Stimulated activated CD8-positive, alpha-beta memory T cell treated with anti-CD3 and anti-CD28 coated beads, Interleukin-15, amount 100 ng/mL, for 24 hours (primary cell): ENCODE measurements at places on chromosomes 7 and 10.

DNA sequence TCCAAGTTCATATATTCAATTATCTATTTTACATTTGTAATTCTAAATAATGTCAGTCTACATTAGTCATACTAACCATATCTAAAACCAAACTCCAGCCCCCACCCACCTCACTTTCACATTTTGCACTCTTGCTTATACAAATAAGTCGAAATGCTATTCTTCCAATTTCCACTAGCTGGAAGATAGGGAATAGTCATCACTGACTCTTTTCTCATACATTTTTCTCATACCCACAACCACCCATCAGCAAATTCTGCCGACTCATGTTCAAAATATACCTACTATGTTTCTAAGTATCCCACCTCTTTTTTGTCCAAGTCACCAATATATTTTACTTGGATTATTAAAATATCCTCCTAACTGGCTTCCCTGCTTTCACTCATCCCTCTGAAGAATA lies 93.2 kb upstream of the DGKB start:
- DNase-seq, result no peak

- no peak for DNase-seq
These were observed 40.2 kb downstream of the CXCL12 start for GRCh38 chr10:44344727-44345126.

- DNase-seq, result no peak
These were observed 100.5 kb upstream of the LRRC4 start for GRCh38 chr7:128131731-128132130.

DNA sequence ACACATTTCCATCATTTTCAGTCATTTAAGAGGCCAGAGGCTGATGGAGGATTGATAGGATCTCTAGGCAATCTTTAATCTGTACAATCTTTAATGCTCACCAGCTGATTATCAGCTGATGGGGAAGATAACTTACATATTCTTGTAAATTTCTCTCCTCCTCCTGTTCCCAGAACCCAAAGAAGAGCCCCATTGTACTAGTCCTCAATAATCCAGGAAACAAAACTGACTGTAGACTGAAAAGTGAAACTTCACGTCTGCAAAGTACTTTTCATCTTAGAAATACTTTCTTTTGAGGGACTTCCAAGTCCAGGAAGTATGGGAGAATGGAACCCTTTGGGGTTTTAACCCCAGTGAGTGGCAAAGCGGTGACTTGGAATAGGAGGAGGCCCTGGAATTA lies 283.3 kb downstream of the FRMD4A start:
- no peak for DNase-seq

GRCh38 chr7:17898111-17898510 lies 42.2 kb downstream of the SNX13 start:
- no peak for DNase-seq

DNA sequence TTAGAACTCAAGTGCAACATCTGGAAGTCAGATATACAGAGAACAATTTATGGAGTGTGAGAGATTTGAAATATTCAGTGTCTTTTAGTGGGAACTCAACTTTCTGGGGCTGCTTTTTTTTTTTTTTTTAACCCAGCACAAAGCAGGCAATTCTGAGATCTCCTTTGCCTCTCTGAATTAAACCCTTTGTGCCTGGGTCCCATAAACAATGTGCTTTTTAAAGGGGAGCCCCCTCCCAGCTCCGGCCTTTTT lies 146.8 kb downstream of the CELF2 start:
- no peak for DNase-seq

DNA sequence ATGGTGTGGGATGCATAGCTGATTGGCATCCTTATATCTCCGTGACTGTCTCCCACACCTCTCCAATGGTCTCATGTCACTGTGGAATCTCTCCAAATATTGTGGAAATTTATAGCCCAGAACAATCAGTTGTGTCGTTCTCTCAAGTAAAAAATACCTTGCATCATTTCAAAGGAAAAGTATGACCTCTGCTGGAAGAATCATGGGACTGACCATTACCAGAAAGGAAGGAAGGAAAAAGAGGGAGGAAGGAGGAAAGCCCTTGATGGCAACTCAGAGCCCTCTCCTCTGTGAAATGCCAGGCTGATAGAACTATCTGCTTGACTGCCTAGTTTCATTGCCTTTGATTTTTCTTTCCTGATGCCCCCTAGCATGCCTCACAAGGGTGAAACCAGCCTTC lies 76.3 kb downstream of the FOXI2 start:
- DNase-seq, result no peak

DNA sequence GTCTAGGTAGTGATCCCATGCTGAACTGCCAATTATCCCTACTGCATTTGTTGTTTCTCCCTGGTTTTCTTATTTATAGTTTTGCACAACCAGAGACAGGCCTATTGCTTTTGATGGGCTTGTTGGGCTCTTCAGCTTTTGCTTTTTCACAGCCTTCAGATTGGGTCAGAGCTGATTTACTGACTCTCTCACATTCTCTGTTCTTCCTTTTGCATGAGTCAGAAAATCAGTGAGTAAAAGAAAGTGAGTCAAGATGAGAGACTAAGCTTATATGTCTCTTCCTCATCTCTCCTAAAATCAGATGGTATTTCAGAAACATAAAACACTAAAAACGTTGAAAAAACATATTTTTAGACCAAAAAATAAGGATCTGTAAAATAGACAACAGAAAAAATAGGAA lies 1135.4 kb downstream of the XPNPEP1 start:
- DNase-seq, result no peak

- DNase-seq, result no peak
These were observed 38.7 kb upstream of the RET start for GRCh38 chr10:43037942-43038782.

DNA sequence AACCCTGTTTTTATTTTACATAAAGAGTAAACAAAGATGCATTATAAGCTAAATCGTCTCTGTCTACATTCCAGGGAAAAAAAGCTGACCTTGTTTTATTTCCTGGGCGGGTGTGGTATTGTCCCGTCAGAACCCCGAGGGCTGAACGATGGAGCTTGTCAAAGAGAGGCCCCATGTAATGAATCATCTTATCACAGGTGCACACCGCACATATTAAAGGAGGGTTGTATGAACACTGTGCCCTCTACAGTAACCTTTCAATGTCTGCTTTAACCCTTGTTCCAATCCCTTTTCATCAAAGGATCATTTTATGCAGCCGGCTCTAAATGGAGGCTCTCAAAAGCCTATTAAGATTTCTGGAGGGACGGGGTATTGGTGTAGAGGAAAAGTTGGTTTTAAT lies 158.5 kb upstream of the YAE1 start:
- DNase-seq, result no peak

- DNase-seq, result no peak
These were observed 13.5 kb upstream of the ASCC1 start for GRCh38 chr10:72229261-72230251.

- DNase-seq, result no peak
These were observed 2.0 kb upstream of the GTPBP4 start for GRCh38 chr10:986137-986825.
